T-helper 2 cell treated with Interferon-gamma antibody and Interleukin-4, amounts not matched to agents 5 μg/mL and 100 μg/mL, for 36 hours (primary cell): ENCODE measurements at places on chromosomes 3 and 15.
A peak's percentile ranks its signal among the peaks of the same experiment; 100 is the strongest.

DNA sequence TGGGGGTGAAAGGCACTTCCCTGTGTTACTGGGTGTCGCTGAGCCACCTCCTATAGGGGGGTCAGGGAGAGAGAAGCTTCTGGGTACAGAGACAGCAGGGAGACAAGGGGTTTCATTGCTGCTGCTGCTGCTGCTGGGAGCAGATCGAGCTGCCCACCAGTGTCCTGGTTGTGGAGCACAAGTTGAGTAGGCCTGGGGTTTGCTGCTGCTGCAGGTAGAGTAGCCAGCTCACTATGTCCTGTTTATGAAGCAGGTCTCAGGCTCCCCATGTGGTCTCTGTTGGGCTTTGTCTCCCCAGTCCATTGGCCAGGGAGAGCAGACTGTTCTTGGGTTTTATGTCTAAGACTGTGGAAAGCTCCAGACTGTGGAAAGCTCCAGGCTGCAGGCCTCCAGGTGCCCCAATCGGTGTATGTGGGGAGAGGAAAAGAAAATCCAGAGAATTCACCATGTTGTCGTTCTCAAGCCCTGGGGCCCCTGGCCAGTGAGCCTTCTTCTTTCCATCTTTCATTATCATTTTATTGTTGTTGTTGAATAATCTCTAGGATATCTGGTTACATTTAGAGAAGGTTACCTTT is 157.8 kb downstream of the ADAMTS17 start:
- no peak for DNase-seq

- DNase-seq: peak; percentile 5
Observed at GRCh38 chr15:97234851-97235610, 725.5 kb upstream of the ARRDC4 start.

DNA sequence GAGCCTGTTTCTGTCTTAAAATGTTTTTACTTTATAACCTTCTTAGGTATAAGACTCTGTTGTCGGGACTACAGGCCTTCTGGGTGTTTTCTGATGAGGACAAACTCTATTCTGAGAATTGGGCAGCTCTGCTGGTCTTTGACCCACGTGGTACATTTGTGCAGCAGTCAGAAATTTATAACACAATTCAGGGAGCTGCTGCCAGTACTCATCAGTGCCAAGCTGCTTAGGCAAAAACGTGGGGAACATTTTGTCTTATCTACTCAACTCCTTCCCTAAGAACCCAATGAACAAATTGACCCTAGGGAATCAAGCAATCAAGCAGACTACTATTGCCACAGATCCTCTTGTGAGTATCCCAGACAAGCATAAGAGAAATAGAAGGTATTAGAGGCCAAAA is 180.7 kb upstream of the PDZRN3 start:
- no peak for DNase-seq

DNA sequence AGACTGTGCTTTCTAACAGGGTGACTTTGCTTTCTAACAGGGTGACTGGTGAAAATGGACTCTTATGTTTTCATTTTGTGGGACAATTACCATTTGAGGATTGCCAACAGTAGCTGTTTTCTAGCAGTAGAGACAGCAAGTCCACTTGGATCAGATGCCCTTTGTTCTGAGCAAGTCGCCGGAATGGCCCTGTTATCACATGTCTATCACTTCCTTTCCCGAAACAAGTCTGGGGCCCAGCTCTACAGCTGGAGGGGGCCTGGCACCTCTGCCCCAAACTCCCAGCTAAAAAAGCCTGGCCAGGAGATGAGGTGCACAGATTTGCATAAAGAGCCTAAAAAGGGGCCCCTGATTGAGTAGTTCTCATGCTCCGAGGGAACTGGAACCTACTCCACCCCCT is 44.6 kb downstream of the THBS1 start:
- DNase-seq: no peak

- DNase-seq: no peak
Observed at GRCh38 chr15:66581972-66582537, 16.3 kb upstream of the LCTL start.

DNA sequence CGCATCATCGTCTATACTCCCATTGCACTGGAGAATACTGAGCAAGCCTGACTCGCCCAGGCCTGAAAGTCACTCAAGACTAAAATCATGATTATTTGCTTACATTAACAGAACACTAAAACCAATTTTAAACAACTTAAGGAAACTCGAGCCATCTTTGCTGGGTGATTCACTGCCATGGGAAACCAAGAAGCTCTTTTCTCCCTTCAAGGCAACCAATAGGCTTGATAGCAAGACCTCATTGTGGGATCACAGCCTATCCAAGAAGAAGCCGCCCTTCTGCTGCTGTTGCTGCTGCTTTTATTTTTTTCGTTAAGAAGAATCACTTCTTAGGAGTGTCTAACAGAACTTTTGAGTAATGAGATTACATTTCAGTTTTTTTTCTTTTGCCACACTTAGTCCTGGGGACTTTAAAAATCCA is 479.4 kb downstream of the FOXP1 start:
- no peak for DNase-seq

GRCh38 chr15:25711164-25711563 is 152.0 kb downstream of the ATP10A start:
- no peak for DNase-seq

DNA sequence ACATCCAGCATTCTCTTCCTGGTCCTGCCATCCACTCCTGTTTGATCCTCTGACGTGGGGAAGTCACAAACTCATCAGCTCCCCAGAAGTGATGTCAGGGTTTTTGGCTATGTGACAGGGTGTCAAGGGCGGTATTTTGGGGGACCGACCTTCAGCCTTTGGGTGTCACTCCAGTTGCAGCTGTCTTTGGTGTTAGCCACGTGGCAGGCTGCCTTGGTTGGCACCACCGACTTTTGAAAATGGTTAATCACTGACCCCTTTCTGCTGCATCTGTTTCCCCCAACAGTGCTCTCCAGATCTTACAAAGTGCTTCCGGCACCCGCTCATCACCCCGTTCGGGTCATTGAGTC is 86.6 kb downstream of the TRAK1 start:
- DNase-seq: no peak

DNA sequence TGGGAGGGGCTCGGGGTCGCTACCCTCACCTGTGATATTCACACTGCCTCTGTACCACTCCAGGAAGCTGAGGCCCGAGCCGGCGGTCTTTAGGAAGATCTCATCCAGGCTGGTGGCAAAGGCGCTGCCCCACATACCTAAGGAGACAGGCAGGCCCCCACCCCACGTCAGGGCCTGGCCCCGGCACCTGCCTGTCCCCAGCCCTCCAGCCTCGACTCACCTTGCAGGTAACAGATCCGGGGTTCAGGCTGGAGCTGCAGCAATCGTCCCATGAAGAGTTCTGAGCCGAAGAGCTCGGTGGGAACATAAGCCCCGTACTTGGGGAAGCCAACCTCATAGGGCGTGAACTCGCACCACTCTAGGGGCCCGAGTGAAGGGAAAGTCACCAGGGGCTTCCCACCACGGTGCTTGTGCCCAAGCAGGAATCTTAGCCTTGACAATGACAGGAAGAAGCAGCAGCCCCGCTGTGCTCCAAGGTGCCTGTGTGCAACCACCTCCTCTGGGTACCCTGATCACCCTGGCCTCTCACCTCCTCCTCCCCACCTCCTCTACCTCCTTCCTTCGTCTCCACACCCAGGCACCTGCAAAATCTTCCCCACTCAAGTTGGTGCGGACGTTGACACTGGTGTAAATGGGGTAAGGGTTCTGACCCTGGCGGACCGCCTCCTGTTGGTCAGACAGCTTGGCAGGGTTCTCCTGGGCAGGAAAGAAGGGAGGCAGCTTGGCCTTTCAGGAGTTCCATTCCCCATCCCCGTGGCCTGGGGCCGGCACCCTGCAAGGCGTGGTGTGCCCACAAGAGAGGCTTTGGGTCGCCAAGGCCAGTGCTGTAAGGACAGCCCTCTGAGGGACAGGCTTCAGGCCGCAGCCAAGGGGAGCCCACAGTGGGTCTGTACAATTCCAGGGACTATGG is 10.6 kb downstream of the PLA2G4F start:
- no peak for DNase-seq

DNA sequence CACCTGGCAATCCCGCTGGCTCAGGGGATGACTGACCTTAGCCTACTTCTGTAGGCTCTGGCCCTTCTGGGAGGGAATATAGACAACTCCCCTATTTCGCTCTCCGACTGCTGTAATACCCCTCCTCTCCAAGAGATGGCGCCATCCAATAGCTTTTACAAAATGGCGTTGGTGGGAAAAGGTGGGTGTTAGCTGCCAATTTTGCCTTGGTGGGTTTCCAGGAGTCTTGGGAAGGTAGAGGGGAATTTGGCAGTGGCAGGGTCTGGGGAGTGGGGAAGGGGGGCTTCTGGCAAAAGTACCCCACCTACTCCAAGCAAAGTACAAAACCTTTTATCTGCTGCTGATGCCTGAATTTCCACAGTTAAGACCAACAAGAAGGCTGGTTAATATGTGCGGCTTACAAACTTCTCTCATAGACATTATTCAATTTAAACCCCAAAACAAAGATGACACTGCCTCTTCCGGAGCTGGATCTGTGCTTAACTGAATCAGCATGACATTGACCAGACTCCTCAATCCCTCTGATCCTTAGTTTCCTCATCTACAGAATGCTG is 62.1 kb downstream of the RASGRF1 start:
- DNase-seq: no peak

- no peak for DNase-seq
Observed at GRCh38 chr3:149547954-149548668, 73.6 kb downstream of the TM4SF4 start.

GRCh38 chr15:78933823-78934654 is 10.8 kb downstream of the CTSH start:
- no peak for DNase-seq

DNA sequence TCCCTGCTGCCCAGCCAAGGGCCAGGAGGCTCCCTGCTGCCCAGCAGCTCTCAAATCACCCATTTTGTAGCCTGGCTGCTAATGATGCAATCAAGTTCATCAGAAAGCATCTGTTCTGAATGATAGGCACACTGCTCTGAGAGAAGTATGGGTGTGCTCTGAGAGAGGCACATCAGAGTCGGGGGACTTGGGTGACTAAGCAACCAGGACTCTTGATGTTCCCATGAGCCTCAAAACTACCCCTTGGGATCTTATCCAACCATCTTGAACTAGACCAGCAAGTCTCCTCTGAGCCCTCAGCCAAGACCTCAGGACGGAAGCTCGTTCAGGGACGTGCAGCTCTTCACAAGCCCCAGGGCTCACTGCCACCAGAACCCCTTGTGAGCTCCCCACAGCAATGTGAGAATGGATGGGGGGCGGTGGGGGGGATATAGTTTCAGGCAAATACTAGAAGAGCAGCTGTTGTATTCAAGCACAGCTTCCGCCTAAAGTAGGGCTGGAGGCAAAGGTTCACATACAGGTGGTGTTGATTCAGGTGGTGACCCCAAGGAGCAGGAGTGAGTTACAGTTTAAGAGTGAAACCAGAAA is 52.2 kb upstream of the HES1 start:
- no peak for DNase-seq

DNA sequence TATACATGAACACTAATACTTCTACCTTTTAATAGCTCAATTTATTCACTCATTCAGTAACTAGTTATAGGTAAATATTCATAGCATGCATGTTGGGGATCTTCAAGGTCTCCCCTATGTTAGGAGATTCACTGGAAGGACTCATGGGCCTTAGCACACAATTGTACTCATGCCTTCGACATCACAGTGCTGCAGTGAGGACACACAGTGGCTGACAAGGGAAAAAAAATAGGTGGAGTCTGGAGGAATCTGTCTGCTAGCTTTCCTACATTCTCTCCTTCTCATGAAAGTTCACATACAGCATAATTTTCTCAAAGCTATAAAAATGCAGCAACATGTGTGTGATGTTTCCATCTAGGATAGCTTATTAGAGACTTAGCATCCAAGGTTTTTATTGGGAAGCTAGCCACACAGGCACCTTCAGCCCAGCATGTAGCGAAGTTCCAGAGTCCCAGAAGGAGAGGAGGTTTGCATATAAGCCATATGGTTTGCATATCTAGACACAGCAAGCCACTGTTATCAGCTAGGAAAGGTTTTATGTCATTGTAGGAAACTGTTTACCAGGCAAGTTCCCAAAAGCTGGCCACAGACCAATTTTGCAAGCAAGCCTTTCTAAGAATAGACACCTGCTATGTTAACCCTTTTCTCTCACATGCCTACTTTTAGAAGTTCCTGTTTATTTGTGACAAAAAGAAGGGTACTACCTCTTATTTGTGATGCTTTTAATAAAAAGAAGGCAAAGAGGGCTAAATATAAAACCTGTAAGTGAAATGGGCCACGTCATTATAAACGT is 46.4 kb downstream of the MORC1 start:
- DNase-seq: no peak

GRCh38 chr3:80283783-80284182 is 516.0 kb upstream of the ROBO1 start:
- DNase-seq: no peak

DNA sequence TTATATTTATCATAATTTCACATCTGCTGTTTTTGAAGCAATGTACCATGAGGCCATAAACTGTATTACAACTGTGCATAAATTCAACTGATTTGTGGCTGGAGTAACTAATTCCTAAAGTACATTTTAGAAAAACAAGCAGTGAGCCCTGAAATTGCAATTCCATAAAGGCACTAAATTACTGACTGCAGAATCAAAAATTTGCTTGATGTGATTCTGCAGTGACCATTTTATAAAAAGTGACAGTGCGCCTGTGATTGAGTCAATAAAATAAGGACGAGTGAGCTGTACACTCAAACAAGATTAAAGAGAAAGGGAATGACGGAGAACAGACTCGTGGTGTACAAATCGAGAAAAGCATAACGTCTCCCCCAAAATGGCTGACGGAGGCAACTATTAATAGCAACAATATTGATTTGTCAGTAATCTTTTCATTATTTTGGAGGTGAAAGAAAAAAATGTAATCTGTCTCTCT is 121.4 kb upstream of the MEIS2 start:
- DNase-seq: no peak

DNA sequence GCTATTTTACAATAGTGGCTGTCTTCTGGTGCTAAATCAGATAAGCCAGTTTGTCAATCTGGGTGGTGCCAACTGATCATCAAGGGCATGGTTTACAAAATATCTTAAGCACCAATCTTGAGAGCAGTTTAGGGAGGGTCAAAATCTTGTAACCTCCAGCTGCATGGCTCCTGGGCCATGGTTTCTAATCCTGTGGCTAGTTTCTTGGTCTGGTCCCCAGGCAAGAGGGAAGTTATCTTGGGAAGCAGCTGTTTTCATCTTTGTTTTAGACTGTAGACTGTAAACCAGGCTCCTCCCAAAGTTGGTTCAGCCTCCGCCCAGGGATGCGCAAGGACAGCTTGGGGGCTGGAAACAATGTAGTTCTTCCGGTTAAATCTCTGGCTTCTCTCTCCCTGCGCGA is 166.8 kb downstream of the IL1RAP start:
- no peak for DNase-seq

- DNase-seq: no peak
Observed at GRCh38 chr15:55403531-55403930, 4.6 kb downstream of the CCPG1 start.

DNA sequence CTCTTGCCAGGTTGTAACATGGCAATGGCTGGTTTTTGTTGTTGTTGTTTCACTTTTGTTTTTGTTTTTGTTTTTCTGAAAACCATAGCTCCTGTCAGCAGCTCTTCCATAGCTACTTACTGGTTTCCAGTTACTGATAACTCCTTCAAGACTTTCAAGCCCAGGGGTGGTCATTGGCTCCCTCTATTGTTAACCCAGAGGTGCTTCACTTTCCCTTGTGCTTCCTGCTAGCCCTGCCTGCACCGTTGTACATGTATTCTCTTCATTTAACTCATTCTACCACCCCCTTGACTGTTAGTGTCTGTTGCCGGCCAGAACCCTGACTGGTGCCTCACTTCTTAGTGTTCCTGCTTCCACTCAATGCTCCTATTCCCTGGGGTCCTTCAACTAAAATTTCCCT is 4.2 kb upstream of the TRAT1 start:
- DNase-seq: peak; percentile 49
